ENCODE measurements at places on chromosomes 4 and X.

- DNase-seq = no peak
These were observed 2.0 kb downstream of the GAK start for GRCh38 chr4:930028-930551.

- DNase-seq = no peak
These were observed 320.6 kb downstream of the ADGRL3 start for GRCh38 chr4:61520681-61521160.

DNA sequence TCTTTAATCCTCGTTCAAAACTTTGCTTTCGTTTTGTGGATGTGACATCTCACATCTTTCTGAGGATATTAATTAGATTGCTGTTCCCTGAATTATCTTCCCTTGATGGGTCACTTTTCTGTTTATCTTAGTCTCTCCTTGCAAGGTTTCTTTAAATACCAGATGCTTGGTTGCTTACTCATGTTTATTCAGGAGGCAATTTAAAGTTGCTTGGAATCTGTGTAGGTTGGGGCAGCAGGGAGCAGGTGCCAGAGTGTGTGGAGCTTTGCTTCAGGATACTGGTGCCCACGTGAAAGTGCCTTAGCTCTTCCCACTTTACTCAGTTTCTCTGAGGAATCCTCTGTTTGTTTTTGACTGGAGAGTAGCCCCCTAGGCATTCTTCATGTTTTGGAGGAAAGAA lies 24.0 kb downstream of the ANAPC4 start:
- DNase-seq = no peak

DNA sequence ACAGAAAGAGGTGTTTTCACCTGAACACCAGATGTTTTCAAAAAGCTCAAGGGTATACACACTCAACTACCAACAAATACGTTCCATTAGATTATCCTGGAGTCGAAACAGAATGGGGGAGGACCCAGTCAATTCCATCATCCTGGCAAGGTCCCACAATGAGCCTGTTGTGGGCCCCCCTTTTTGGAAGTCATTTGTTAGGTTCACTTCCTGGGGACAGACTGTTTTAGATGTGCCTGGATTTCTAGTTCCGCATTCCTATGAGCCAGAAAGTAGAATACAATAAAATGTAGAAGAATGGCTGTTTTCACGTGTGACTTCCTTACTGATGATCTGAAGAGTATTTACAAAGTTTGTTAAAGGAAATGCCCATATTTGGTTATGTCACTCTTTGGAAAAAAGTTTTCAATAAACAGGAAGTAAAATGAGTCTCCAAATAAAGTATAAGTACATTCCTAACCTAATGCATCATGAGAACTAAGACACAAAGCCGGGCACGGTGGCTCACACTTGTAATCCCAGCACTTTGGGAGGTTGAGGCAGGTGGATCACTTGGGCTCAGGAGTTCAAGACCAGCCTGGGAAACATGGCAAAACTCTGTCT lies 192.5 kb downstream of the MAML3 start:
- DNase-seq = no peak

GRCh38 chrX:150834695-150835094 lies 63.8 kb downstream of the CD99L2 start:
- no peak for DNase-seq

DNA sequence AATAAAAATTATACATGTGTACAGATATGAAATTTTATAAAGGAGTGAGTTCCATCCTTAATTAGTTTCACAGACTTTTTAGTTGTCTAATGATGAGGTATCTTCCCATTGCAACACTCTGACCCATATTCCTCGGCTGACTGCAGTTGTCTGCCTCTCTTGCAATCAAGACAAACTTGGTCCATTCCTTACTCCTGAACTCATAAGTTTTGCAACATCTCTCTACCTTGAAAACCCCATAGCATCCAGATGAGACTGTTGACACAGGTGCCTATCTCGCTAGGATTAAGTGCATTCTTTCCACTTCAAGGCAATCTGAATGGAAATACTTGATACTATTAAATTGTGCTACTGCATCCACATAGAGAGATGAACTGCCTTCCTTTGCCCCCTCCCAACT lies 2.3 kb downstream of the XKRX start:
- no peak for DNase-seq

- no peak for DNase-seq
These were observed 5.7 kb downstream of the CD99 start for GRCh38 chrX:2696698-2697215.

DNA sequence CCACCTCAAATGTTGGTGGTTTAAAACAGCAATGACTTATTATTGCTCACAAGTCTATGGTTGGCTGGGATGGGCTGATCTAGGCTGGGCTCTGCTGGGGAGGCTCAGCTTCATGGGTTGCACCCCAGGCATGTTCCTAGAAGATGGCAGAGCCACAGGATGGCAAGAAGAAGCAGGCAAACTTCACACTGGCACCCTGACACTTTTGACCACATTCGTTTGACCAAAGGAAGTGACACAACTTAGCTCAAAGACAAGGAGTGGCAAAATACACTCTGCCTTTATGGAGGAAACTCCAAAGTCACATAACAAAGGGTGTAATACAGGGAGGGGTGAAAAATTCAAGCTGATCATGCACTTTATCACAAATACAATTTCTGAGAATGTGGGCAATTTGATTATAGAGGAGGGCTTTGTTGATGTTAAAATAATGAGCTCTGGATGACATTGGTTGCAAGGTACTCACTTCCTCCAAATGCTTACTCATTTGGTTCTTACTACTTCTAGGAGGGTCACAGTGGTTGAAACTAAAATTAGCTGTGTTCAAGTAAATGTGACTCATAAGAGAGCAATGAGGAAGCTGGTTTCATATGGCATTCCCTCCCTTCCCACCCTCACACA lies 249.2 kb upstream of the RPS6KA3 start:
- DNase-seq = no peak

GRCh38 chr4:26959654-26960047 lies 99.0 kb downstream of the STIM2 start:
- DNase-seq = no peak

Data from pancreas (tissue), 10 donors.